PC-3 (cell line): ENCODE measurements at places on chromosomes 13 and 19. TPM values are rescaled to one million over a fixed set of nuclear protein-coding genes. Genes with fewer than 3 reads are reported as not detected.

DNA sequence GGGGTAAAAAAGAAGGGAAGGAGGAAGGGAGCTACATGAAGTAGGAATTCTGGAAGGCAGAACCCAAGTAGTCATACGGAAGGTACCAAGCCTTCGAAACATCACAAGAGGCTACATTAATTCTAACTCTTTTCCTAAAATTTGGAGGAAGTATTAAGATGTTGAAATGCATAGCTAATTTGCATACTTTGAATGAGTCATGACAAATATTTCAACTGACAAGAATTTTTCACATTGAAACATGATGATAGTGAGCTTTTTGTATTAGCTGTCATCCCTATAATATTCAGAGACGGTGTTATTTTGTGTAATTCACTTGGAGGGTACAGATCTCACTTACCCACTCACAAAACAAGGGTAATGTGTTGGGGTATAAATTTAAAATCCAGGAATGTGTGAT lies 9.1 kb upstream of the ACOD1 start:
- no peaks in the 10 kb centered on the region for H3K36me3 ChIP-seq
- H3K27ac ChIP-seq: no peak overlapping the region
- H3K27me3 ChIP-seq: no peaks in the 10 kb centered on the region

DNA sequence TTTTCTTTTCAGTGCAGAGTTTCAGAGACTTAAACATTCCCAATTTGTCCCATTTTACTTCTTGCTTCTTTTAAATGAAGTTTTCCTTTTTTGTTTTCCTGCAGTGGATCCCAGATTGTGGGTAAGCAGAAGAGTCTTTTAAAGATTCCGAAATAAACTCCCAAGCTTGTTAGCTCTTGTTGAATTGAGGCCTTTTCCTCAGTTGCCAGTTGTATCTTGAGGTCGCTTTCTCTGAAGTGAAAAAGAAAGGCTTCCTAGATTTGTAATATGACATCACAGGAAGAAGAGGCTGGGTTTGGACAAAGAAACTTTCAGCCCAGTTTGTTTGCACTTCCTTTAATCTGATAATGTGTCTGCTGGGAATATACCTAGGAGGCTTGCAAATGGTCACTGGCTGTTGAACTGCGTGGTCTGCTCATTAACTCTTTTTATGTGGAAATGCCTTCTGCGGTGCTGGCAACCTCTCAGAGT lies at the start of gene LPAR6:
LPAR6 (minus strand) TSS at position 233 of the 471 bp plus-strand sequence. CDS start 690 bp downstream, outside the sequence.
- peak within 1 kb of the TSS; percentile 72 for H3K27ac ChIP-seq
- H3K4me3 ChIP-seq: peak within 1 kb of the TSS; percentile 73
- peaks cover 26% of the 10 kb centered on the region for H3K4me1 ChIP-seq
- H3K27me3 ChIP-seq: no peaks in the 10 kb centered on the region
- peak; percentile 69 for DNase-seq

DNA sequence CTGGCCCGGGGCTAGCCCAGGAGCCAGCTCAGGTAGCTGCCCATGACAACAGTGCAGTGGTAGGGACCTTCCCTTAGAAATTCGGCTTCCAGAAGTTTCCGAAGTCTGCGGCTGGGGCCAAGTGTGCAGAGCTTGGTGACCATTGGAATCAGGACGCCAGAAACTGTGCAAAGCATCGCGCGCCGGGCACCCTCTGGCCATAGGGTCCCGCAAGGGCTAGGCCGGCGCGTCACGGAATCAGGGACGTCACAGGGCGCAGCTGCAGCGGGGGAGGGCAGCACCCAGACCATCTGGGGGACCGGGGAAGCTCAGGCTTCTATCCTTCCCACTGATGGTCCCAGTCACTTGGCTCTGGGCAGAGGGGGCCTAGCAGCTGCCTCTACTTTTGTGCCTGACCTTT lies 219.1 kb downstream of the MTUS2 start:
- no peaks in the 10 kb centered on the region for H3K27me3 ChIP-seq
- no peaks in the 10 kb centered on the region for H3K36me3 ChIP-seq
- H3K4me1 ChIP-seq: no peaks in the 10 kb centered on the region
- H3K4me3 ChIP-seq: no peak overlapping the region
- H3K27ac ChIP-seq: no peak overlapping the region

GRCh38 chr13:103371271-103371670 lies 305.1 kb upstream of the SLC10A2 start:
- no peak overlapping the region for H3K27ac ChIP-seq
- no peaks in the 10 kb centered on the region for H3K27me3 ChIP-seq
- no peaks in the 10 kb centered on the region for H3K4me1 ChIP-seq

- no peak overlapping the region for H3K27ac ChIP-seq
- H3K4me3 ChIP-seq: no peak overlapping the region
- H3K4me1 ChIP-seq: no peaks in the 10 kb centered on the region
These were observed 31.5 kb downstream of the PEPD start for GRCh38 chr19:33490041-33490451.

Gene PTH2
- total RNA-seq: not detected in 2 replicates
